Urothelium cell line (cell line): ENCODE measurements at places on chromosomes 2 and 18.

DNA sequence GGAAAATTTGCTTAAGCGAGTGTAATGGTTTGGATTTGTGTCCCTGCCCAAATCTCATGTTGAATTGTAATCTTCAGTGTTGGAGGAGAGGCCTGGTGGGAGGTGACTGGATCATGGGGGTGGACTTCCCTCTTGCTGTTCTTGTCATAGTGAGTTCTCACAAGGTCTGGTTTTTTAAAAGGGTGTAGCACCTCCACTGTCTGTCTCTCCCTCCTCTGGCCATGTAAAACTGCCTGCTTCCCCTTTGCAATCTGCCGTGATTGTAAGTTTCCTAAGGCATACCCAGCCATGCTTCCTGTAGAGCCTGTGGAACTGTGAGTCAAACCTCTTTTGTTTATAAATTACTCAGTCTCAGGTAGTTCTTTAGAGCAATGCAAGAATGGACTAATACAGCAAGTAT is 6.6 kb downstream of the YIPF4 start:
- DNase-seq = no peak

- DNase-seq = peak; percentile 33
These were observed 63.3 kb upstream of the CSRNP3 start for GRCh38 chr2:165406173-165406572.

DNA sequence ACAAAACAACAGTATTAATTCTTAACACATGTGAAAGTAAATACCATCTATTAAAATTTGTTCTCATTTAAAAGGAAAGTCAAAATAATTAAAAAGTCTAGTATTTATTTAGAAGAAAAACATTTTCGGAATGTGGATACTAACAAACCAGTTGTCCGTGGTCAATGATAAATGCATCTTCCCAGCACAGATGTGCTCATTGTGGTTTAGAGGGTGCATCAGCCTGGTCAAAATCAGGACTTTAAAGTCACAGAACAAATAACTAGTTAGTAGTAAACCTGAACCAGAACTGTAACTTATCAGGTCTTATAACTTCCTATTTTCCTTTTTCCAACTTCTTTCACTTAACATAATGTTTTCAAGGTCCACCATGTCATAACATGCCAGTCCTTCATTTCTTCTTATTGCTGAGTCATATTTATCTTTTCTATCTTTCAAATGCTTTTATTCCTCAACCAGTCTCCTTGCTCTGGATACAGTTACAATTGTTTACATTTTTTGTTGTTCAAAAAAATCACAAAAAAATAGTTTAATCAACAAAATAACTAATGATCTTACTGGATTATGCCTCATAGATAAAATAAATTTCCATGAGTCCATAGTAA is 55.8 kb downstream of the ID2 start:
- DNase-seq = no peak

DNA sequence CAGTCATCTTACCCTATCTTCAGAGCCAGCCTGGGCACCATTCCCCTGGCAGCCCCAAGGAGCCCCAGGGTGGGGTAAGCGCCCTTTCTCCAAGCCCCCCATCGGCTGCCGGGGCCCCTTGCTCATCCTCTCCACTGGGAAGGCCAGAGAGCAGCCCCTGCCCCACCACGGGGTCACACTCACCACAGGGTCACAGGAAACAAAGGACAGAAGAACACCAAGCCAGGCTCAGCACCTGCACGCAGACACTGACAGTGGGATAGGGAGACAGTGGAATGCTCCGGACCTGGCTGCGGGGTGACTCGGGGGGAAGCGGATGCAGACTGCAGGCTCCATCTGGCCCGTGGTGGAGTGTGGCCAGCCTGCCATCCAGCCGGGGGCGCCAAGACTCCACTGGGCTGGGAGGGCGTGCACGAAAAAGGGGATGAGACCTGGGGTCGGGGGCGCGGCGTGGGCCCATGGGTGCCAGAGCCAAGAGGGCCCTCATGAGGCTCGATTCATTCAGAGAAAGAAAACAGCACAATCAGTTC is 21.1 kb downstream of the HDAC4 start:
- no peak for DNase-seq

DNA sequence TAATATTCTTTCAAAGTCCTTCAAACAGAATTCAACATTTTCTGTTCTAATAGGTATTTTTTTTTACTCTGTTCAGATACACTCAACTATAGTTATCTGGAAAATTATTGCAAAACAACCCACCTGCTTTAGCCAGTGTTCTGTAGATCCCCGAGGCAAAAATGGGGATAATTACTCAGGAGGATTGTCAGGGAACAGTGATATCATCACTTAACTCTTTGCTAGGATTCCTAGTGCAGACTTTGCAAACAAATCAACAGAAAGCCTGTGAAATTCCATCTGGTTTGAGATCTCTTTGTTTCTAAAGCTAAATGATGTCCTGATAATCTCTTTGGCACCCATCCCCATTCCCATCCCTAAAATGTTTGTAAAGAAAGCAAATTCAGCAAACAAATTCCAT is 413.6 kb upstream of the MEIS1 start:
- DNase-seq = no peak

- no peak for DNase-seq
These were observed 3.4 kb upstream of the GFPT1 start for GRCh38 chr2:69390471-69390870.

- DNase-seq = no peak
These were observed 16.6 kb downstream of the POLE4 start for GRCh38 chr2:74975016-74975415.

DNA sequence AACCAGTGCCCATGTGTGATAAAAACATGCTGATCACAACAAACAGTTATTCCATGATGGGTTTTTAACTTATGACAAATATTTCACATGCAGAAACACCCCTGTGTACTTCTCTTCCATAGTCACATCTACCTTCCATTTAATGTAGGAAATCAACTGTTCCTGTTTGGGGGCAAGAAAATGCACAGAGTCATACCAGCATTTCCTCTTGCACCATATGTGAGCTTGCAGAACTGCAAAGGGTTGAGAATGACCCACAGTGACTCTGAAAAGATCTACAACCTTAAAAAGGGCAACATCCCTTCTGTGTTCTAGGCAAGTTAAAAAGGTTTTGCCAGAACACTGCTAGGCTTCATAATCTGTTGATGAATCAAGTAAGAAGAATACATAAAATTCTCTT is 9.9 kb downstream of the BMP10 start:
- no peak for DNase-seq

DNA sequence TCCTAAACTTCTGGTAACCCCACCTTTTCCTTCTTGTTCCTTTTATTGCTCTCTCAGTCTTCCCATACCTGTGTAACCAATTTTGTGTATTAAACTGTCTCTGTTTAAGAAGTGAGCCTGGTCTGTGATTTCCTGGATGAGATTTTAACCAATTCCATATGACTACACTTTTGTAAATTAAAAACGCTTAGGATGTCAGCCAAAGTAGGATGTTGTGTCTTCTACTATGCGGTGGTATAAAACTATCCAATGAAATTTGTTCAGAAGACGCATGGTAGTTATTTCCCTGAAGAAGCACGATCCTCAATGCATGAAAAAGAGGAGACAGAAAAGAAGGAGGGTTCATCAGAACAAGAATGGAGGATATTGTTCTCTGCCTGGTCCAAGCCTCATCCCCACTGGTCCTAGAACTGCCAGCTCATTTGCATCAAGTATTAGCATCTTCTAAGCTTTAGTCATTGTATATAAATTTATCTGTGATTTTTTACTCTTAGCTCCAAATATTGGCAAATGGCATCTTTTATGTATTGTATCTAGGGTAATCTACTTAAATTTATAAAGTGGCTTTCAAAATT is 127.4 kb downstream of the TGIF1 start:
- no peak for DNase-seq

DNA sequence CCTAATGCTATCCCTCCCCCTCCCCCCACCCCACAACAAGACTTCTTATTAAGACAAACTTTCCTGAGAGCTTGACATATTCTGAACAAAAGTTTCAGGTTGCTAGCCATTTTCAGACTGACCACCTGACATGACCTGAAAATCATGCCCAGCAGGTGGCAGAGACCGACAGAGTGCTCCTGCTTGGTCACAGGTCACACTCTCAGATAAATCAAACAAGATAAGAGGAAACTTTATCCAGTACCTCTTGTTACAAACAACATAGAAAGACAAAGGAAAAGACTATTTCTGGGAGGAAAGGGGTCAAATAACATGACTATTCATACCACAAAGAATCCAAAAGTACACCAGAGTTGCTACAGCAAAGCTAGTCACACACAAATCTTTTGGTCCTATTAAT is 107.4 kb downstream of the TMEM200C start:
- no peak for DNase-seq
